ENCODE measurements at places on chromosomes 7 and 10. TPM values are rescaled to one million over a fixed set of nuclear protein-coding genes. Genes with fewer than 3 reads are reported as not detected.

- DNase-seq: no peak
Measured at GRCh38 chr7:5230265-5231067, 40.4 kb downstream of the WIPI2 start.

DNA sequence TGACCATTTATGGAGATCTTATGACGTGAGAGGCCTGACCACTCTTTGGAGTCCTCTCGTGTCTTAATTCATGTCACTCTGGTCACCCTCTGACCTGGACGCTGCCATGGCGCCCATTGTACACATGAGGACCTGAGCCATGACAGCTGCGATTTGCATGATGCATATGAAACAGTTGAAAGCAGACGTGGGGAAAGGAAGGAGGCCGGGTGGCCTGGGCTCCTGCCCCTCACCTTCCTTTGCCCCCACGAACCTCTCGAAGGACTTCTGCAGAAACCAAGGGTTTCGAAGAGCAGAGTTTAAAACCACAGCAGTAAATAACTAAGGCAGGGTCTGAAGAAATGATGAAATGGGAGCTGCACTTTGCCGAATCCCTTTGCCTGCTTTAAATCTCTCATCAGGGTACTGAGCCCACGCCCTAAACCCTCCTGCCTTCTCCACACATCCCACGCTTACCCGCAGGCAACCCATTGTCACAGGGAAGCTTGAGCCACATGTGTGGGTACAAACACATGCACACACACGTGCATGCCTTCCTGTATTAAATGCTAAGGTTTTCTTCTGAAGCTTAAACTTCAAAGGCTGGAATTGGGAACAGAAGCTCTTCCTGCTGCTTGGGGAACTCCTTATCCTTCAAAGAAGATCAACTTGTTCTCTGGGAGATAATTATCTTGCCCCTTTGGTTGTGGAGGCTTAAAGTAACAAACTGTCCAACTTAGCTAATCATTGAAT lies 11.7 kb upstream of the CALML3 start:
- DNase-seq: no peak

- DNase-seq: no peak
Measured at GRCh38 chr10:118985576-118985975, 43.9 kb upstream of the NANOS1 start.

SGCE gene
- 27.2 TPM for total RNA-seq

Measured in heart left ventricle (tissue), 16 donors.